Mucosa of descending colon (tissue), 3 donors: ENCODE measurements at places on chromosomes 7 and 10. TPM values are rescaled to one million over a fixed set of nuclear protein-coding genes. Genes with fewer than 3 reads are reported as not detected.

DNA sequence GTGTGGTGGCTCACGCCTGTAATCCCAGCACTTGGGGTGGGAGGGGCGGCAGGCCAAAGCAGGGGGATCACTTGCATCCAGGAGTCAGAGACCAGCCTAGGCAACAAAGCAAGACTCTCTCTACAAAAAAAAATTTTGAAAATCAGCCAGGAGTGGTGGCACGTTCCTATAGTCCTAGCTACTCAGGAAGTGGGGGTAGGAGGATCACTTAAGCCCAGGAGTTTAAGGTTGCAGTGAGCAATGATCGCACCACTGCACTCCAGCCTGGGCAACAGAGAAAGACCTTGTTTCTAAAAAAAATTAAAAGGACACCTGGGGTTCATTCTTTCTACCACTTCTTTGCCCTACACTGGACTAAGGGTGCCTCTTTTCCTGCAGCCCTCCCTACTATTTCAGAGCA, 15.1 kb downstream of the WAPL start:
- no peak for DNase-seq

DNA sequence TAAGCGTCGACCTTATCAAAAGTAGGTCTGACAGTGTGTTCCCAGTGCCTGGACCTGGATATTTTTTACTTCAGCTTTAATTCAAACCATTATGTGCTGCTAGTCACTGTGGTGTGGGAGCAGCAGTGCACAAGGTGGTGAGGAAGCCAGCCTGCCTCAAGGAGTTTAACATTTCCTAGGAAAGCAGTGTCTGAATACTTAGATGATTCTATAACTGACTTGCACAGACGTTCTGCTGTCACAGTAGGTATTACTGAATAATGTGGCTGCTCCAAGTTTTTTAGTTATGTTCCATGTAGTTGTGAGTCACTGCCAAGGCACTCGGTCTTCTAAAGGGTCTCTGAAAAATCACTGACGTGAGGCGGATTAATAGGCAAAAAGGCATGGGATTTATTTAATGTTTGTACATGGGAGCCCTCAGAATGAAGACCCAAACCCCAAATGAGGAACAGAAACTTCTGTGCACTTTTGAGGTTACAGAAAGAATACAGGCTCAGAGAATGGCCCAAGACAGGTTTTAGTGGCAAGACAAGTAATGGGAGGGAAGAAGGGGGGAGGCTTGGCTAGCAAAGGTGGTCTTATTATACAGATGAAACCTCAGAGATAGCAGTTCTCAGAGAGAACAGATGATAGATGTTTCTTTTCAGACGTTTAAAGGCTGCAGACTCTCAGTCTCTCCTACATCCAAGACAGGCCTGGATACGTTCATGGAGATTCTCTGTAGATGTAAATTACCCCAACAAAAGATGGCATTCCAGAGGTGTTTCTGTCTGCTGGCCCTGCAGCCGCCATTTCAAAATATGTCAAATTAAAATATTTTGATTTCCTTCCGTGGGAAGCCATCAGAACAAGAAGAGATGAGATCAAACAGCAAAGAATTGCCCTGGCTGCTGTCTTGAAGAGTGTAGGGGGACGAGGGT, 209.3 kb downstream of the SDK1 start:
- DNase-seq: no peak

GRCh38 chr7:121570365-121570764, 174.3 kb upstream of the FAM3C start:
- DNase-seq: no peak

The COL13A1 gene
- 2.3 TPM for total RNA-seq
